Activated naive CD8-positive, alpha-beta T cell treated with anti-CD3 and anti-CD28 coated beads, Interleukin-2, amount 10 ng/mL, durations not matched to agents 7 days and 5 days (primary cell): ENCODE measurements at places on chromosomes 7 and 10. TPM values are rescaled to one million over a fixed set of nuclear protein-coding genes. Genes with fewer than 3 reads are reported as not detected.

DNA sequence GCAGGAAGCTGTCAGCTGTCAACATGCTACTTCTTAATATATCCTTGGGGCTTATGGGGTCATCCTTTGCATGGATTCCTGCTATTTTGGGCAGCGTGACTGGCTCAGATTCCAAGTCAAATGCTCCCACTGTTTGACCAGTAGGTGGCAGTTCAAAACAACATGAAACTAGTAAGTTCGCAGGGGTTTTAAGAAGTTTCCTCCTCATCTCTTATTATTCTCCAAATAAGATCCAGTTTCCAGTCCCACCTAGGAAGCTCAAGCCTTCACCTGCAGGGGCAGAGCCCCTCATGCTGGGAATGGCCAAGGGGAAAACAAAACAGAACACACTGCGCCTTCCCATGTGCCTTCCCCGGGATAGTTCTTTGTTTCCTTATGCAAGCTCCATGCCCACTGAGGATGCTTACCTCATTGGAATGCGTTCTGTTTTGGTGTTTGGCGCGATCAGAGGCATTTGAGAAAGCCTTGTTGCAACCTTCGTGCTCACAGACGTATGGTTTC is 259.8 kb downstream of the GLI3 start:
- no peak for DNase-seq

DNA sequence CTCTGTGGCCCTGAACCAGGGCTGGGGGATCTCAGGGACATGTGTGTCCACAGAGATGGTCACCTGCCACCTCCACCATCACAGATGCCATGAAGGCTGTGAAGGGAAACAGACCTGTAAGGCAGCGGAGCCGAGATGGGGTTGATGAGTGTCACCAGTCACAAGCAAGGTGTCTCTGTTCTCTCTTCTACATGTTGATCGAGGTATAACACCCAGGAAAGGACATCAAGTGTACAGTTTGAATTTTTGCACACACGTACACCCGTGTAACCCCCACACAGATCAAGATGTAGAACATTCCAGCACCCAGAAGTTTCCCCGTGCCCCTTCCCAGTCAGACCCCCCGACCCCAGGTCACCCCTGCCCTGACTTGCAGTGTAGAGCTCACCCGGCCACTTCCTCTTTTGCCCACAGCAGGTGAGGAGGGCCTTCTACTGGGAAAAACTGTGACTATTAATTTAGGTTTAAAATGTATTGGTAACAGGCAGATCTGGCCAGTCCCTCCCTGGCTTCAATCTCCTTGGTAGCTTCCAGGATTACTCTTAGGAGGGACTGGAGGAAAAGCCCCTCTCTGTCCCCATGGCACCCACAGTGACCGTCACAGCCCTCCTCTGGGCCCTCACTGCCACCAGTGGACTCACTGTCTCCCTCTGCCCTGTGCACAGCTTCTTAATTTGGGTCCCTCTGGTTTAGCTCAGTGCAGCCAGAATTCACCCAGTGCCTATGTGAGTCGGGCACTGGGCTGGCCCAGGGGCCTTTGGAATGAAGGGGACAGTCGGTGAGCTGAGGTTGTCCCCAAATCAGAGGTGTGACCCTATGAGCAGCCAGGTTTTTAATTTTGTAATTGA is 108.2 kb downstream of the LHPP start:
- no peak for DNase-seq

DNA sequence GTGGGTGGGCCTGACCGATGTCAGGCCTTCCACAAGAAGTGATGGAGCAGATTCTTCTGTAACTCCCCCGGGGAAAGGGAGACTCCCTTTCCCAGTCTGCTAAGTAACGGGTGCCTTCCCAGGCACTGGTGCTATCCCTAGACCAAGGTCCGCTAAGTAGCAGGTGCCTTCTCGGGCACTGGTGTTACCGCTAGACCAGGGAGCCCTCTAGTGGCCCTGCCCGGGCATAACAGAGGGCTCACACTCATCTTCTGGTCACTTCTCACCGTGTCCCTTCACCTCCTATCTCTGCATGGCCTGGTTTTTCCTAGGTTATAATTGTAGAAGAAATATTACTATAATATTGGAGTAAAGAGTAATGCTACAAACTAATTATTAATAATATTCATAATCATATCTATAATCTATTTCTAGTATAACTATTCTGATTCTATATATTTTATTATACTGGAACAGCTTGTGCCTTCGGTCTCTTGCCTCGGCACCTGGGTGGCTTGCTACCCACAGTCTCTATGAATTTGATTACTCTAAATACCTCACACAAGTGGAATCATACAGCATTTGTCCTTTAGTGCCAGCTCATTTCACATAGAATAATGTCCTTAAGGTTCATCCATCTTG is 1378.7 kb downstream of the XPNPEP1 start:
- peak; percentile 53 for DNase-seq

- no peak for DNase-seq
Observed at GRCh38 chr10:44925811-44926750, 14.9 kb downstream of the TMEM72 start.

DNA sequence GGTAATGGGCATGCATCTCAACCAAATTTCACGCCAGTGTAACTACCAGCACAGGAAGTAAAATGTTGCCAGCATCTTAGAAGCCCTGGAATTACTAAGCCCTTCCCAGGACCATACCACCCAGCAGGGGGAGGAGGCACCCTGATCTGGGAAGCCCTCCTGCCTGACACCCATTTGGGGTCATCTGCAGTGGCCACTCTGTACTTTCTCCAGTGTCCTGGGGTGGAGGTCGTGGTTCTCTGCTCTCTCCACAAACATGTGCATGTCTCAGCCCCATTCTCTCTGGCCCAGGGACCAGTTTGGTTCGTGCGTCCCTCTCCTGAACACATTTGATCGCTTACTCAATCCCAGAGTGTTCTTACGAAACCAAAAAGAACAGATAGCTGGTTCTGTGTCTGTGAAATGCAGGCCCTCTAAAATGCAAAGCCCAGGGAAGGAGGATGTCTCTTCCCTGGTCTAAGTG is 9.4 kb upstream of the LRRC27 start:
- no peak for DNase-seq

GRCh38 chr7:25495342-25496250 is 267.3 kb upstream of the NPVF start:
- no peak for DNase-seq

DNA sequence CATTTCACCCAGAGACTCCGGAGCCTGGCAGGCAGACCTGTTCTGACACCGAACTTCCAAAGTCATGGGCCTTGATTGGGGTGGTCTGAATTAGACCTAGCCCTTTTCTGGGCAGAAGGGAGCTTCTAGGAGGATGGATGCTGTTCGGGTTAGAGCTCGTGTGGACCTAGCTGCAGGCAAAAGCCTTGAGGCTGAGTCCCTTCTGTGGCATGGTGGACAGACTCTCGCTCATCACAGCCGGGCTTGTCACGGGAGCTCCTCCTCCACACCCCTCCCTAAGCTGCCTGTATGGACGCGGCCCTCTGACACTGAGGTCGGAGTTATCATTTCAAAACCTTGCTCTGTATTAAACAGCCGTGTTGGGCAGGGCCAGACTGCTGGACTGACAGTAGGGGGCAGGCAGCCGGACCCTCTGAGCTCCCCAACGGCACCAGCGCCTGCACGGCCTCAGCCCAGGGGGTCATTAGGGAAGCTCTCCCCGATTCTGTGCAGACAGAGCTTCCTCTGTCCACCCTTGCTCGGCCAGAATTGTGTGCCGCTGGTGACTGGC is 2.2 kb downstream of the IRF5 start:
- DNase-seq = no peak

RAB19 gene
- total RNA-seq = 8.1 TPM

DNA sequence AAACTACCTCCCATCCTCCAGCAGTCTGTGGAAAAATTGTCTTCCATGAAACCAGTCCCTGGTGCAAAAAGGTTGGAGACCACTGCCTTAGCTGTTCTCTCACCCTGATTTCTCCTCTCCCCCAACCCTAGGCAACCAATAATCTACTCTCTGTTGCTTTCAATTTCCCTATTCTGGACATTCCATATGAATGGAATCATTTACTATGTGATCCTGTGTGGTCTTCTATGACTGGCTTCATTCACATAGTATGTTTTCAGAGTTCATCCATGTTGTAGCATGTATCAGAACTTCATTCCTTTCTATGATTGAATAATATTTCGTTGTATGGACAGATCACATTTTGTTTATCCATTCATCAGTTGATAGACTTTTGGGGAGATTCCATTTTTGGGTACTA is 38.3 kb upstream of the DLG5 start:
- no peak for DNase-seq

- no peak for DNase-seq
Observed at GRCh38 chr7:21617916-21618390, 75.1 kb downstream of the DNAH11 start.

DNA sequence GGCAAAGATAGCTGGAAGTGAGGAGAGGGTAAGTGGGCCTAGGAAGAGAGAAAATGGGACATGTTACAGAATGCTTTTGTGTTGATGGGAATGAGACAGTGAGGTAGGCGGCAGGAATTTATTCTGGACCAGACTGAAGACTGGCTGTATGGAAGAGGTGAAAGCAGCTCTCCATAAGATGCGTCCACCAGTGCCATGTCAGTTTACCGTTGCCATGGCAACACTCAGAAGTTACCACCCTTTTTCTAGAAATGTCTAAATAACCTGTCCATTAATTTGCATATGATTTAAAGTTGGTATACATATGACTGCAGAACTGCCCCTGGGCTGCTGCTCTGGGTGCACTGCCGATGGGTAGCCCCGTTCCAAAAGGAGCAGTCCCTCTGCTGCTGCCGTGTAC is 46.7 kb downstream of the RAB18 start:
- DNase-seq = no peak

DNA sequence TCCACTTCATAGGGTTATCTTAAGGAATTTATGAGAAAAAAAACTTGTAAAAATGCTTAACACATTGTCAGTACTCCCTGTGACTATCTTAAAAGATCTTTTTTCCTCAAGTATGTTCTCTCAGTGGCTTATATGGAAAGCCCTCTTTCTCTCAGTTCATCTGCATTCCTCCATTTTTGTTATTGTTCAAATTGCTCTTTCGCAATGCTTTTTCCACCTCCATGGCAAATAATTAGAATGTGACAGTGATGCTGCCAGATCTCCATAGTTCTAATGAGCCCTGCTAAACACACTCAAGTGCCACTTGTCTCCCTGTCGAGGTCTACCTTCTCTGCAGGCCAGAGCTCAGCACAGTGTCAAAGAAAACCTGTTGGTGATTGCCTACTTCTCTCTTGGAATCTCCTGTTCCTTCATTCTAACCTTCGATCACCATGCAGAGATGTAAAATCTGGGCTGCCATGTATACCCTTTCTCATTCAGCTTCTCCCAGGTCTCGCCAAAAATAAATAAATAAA is 37.2 kb upstream of the ABCB5 start:
- no peak for DNase-seq

DNA sequence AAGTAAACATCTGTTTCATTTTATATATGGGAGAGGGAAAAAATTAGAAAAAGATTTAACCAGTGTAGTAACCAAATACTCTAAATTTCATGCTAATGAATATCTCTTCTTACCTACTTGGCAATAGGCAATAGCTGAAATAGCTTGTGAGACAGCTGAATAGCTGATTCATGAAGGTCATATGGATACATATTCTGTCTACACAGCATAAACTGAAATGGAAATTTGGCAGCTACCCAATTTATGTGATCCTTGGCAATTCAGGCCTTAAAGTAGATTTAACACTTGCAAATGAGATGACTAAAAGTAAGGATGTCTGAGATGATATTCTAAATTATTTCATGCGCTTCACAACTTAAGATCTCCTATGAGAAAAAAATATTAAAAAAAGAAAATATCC is 261.2 kb upstream of the SEMA3A start:
- DNase-seq = no peak

- no peak for DNase-seq
Observed at GRCh38 chr7:91496251-91496820, 232.1 kb downstream of the FZD1 start.

MYL10 gene
- total RNA-seq = not detected

GRCh38 chr7:102253066-102253972 is 33.3 kb upstream of the SH2B2 start:
- DNase-seq = no peak

- no peak for DNase-seq
Observed at GRCh38 chr7:87920578-87920977, 13.5 kb upstream of the ADAM22 start.
